ENCODE measurements at places on chromosomes 12 and 14.

GRCh38 chr12:40662366-40662765 lies 29.9 kb upstream of the CNTN1 start:
- DNase-seq = no peak

DNA sequence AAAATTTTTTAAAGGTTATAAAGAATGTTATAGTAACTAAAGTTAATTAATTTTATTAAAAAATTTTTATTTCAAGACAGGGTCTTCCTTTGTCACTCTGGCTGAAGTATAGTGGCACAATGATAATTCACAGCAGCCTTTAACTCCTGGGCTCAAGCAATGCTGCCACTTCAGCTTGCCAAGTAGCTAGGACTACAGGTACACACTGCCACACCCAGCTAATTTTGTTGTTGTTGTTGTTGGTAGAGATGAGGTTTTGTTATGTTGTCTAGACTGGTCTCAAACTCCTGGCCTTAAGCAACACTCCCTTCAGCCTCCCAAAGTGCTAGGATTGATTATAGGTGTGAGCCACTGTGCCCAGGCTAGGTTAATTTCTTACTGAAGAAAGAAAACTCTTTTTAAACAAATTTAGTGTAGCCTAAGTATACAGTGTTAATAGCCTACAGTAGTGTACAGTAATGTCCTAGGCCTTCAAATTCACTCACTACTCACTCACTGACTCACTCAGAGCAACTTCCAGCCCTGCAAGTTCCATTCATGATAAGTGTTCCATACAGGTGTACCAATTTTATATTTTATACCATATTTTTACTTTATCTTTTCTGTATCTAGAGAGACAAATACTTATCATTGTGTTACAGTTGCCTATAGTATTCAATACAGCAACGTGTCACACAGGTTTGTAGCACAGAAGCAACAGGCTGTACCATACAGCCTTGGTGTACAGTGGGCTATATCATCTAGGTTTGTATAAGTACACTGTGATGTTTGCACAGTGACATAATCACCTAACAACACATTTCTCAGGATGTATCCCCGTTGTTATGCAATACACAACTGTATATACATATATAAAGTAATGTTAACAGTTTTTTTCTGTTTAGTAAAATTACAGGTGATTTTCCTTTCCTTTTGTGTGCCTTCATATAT lies 24.7 kb upstream of the DNAAF2 start:
- no peak for DNase-seq

DNA sequence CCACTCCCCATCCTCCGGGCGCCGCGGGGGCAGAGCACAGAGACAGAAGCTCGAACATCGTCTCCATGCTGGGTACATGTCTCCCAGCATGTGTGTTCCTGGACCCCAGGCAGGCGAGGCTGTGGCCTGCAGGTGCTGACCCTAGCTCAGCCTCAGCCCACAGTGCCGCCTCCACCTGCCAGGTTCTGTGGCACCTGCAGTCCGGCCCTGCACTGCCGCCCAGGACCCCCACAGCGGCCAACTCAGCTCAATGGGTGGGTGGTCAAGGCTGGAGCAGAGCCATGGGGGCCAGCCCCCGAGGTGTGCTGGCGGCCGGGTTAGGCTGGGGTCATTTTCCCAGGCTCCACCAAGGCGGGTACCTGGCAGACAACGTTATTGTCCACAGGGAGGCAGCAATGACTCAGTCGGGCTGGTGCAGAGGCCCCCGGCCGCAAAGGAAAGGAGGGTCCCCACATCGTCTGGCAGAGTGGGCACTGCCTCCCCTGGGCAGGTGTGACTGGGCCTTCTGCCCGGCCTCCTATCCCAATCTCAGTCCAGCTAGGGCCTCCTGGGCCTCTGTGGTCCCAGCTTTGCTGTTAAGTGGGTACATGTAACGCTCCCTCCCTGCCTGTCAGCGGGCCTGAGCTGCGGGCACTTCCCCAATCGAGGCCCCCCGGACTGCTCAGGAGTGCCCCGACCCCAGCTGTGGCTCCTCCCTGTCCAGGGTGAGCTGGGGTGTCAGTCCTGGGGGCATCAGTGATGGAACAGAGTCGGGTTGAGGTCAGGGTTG lies 20.2 kb upstream of the NUDT14 start:
- DNase-seq = no peak

- DNase-seq = no peak
Observed at GRCh38 chr12:51122844-51123243, 39.4 kb upstream of the CSRNP2 start.

GRCh38 chr12:63440048-63440447 lies 228.2 kb downstream of the DPY19L2 start:
- no peak for DNase-seq

DNA sequence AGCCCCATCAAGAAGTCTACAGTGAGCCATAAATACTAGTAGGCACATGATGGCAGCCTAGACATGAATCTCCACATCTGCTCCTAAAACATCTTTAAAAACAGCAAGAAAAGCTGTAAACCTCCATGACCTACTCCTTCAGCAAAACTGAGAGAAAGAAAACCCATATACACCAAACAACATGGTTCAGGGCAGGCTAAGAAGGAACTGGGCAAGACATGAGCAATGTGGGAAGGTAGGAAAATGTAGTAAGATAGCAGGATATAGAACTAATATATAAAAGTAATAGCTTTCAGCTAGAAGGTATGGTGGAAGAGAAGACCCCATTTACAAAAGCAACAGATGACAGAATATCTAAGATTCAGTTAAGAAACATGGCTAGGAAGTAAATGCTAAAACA lies 88.8 kb downstream of the RPS6KA5 start:
- DNase-seq = no peak

GRCh38 chr14:32702562-32702961 lies 236.1 kb upstream of the NPAS3 start:
- DNase-seq = peak; percentile 7

DNA sequence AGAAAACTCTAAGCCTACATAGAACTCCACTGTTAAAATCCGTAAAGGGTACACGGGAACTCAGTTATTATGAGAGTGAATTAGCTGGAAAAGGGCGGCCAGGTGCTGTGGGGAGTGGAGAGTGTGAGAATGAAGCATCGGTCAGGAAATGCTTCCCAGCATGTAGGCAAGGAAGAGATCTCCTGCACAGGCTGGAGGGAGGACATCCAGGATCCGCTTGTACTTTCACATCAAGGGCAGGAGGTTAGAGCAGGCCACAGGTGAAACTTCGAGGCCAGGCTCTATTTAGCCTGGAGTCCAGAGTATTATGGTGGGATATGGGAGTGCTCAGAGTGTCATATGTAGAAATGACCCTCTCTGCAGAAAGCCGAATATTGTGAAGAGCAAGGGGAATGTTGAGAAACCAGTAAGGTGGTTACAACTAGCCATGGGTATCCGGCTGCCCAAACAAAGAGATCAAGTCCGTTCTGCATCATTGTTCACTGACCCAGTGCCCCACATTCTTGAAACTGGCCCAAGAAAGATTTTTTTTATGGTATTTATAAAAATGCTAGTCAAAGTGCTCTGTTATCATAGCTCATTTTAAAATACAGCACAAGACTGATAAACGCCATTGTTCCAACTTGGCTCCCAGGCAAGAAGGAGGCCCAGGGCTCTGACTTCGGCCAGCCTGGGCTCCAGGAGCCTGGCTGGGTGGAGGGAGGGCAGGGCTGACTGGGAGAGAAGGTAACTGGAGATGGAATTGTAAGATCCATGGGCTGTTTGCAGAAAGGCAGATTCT lies 79.4 kb upstream of the HIF1A start:
- no peak for DNase-seq

GRCh38 chr12:48716168-48716492 lies 377 bp downstream of the CCNT1 start:
- DNase-seq = no peak

DNA sequence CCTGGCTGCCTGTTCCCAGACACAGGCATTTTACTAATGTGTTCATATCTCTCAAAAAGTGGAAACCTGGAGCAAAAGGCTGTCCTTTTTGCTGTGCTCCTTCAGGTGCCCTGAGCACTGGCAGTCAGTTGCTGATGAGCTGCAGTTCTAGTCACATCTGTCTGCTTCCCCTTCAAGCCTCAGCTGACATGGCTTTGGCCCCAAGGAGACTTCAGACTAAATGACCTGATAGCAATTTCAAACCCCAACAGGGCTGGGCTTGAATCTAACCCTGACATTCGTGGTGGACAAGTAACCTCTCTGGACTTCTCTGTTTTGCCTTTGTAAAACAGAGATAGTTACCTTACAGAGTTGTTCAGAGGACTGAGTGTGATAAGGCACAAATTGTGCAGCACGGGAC lies 5.7 kb downstream of the SERPINA9 start:
- DNase-seq = no peak

DNA sequence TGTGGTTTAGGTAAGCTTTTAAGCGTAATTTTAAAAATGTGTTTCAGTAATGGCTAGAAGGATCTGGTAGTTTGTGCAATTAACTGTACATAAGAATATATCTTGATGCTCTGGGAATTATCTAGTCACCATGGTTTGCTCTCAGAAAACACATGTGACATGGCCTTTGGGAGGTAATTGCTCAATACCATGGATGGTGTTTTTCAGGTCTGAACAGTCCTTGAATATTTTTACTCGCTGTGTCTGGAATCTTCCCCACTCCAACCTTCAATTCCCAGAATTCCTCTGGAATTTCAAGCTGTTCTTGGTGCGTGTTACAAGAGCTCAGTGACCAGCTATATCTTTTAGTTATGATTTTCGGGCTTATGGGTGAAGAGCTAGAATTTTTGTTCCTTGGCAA lies 85.3 kb downstream of the DAAM1 start:
- DNase-seq = no peak

- peak; percentile 86 for DNase-seq
Observed at GRCh38 chr12:51246254-51246853, 7.7 kb downstream of the DAZAP2 start.

DNA sequence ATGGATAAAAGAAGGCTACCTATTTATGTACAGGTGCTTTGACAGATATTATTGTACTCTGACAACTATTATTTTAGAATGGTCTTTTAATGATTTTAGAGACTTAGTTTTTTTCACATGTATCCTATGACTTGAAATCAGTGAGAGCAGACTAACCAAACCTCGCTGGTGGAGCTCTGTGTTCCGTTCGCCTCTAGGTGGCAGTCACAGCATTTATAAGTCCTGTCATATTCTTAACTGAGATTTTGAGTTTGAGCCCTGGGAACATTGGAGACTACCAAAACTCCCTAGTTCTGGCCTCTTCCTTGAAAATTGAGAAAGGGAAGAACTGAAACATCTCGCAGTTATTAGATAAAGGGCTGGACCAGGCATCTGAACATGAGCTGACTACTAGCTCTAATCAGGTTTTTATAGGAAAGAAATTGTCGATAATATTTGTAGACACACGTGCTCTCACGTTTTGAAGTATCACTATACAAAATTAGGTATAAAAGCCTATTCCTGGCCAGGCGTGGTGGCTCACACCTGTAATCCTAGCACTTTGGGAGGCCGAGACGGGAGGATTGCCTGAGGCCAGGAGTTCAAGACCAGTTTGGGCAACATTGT lies 48.3 kb downstream of the TTLL5 start:
- peak; percentile 84 for DNase-seq

- DNase-seq = peak; percentile 80
Observed at GRCh38 chr12:12032851-12033797, 37.6 kb upstream of the BCL2L14 start.

- no peak for DNase-seq
Observed at GRCh38 chr12:49332441-49332861, 4.5 kb downstream of the C1QL4 start.

- DNase-seq = peak; percentile 93
Observed at GRCh38 chr12:111406474-111407376, 1.0 kb downstream of the SH2B3 start.

GRCh38 chr12:104106965-104107364 lies 31.0 kb downstream of the NFYB start:
- DNase-seq = no peak

GRCh38 chr12:108911915-108912314 lies 32.0 kb downstream of the DAO start:
- no peak for DNase-seq

DNA sequence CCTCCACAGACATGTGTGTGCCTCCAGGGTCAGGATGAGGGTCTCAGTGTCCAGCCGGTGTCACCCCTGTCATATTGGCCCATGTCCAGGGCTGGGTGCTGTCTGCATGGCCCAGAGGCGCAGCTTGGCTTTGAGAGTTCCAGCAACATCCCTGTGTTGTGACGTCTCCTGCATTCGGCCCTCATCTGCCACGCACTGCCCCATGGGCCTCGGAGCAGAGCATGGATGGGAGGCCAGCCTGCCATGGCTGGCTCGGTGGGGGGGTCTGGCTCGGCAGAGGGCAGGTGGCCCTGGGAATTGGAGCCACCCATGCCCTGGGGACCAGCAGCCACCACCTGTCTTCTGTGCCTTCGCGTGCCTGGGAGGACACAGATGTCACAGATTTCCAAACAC lies 10.8 kb upstream of the TEX22 start:
- no peak for DNase-seq

- DNase-seq = no peak
Observed at GRCh38 chr12:65474831-65475230, 196.3 kb downstream of the MSRB3 start.

GRCh38 chr14:24881116-24881893 lies 168.6 kb downstream of the STXBP6 start:
- no peak for DNase-seq

DNA sequence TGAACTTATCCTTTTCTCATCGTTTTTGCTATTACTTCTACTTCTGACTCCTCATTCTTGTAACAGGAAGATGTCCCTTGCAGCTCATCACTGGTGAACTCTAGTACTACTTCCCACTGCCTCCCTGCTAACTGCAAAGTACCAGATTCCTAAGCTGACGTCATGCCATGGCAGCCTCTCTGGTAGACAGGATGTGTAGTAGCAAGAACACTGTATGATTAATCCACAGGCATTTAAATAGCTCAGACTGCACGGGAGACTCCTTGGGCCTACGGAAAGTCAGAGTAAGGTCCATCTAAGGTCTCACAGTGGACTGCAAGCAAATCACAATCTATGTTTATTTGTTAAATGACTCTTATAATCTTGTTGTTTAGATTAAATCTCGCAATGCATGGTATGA lies 43.5 kb downstream of the DNAI7 start:
- DNase-seq = peak; percentile 44

Data from suppressor macrophage treated with lipopolysaccharide for 4 hours (primary cell).